ENCODE measurements at places on chromosomes 1 and 21.
A peak's percentile ranks its signal among the peaks of the same experiment; 100 is the strongest.

- no peak for DNase-seq
Measured at GRCh38 chr1:104874044-104874443, 1124.3 kb downstream of the AMY1C start.

DNA sequence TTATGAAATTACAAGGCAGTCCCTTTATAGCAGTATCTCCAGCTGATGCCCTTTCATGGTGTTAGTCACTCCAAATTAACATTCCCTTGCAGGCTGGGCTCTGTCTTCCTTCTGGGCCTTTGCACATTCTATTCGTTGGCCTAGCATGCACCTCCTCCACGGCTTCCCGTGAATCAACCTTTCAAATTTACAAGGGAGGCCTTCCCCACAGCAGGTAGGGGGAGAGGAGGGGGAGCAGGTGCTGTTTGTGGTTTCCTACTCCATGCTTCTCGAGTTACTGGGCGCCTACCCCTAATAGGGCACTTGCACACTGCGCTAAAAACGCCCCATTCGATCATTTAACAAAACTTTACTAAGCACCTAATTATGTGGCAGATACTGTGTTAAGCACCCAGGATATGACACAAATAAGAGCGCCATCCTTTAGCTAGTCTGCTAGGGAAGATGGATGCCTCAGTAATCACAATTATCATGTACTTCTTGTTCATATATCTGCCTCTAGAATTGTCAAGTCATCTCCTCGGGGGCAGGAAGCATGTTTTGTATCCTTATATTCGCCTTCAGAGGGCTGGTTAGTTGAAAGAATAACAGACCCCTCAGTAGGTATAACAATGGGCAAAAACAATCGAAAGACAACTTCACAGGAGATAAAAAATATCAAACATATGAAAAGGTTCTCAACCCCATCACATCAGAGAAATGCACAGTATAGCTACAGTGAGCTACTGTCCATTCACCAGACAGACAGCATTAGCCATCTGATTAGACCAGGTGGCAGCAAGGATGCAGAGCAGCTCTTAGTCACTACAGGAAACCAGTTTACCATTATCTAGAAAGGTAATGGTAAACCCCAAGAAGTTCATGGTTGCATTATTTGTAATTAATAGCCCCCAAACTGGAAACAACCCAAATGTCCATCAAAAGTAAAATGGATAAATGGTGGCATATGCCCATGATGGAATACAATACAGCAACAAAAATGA lies 1.7 kb upstream of the ADAR start:
- DNase-seq = peak; percentile 36

DNA sequence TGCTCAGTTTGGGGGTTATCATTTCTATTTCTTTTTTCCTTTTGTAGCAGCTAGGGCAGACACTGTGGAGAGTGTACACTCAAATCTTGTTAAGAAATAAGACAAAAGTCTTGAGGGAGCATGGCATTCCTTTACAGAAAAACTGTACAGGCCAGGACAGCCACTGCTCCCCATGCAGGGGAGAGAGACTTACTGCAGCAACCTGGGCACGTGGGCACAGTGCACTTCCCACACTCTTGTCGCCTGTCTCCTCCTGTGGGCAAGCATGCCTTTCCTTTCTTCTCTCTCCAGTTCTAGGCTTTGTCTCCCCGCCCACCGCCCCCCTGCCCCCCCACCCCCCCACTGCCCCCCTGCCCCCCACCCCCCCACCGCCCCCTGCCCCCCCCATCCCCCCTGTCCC lies 51.9 kb downstream of the PHC2 start:
- DNase-seq = no peak

- no peak for DNase-seq
Measured at GRCh38 chr21:29470397-29470796, 171.7 kb downstream of the BACH1 start.
